ENCODE measurements at places on chromosomes 7 and 10.

DNA sequence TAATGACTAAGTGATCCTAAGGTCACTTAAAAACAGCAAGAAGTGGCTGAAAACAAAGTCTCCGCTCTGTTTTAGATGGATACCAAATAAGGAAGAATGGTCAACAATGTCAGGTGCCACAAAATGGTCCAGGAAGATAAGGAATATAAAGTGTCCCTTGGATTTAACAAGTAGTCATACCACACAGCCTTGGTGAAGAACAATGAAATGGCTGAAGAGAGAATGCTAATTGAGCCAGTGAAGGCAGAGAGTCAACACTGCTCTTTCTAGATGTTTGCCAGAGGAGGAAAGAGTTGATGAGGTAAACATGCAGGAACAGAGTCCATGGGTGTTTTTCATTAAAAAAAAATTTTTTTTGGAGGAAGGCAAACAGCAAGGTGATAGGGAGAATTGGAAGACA lies 2.1 kb upstream of the CASD1 start:
- DNase-seq: no peak

DNA sequence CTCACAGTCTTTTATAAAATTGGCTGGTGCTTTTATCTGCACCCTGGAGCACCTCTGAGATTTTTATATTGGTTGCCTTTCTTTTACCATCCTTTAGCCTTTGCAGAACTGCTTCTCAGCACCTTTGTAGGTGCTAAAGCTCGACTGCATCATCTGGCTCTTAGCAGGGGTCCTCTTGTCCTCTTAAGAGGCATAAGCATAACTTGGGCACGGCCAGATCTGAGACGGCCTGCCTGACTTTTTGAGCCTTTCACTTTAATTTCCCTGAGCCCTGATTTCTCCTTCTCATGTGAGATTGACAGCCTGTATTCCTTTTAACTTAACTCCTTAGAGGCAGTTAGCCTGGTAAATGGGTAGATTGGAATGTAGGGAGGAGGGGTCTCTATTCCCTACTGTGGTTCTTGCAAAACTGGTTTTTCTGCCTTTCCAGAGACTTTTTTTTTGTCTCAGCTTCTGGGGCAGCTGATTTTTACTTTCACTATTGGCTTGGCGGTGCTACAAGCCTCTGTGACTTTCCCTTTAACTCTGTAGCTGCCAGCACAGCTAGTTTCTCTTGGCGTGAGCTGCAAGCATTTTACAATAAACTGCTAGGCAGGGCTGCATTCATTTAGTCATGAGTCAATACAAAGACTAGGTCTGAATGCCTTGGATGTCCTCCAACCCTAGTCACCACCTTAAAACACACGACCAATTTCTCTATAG lies 24.0 kb downstream of the ZPBP start:
- no peak for DNase-seq

DNA sequence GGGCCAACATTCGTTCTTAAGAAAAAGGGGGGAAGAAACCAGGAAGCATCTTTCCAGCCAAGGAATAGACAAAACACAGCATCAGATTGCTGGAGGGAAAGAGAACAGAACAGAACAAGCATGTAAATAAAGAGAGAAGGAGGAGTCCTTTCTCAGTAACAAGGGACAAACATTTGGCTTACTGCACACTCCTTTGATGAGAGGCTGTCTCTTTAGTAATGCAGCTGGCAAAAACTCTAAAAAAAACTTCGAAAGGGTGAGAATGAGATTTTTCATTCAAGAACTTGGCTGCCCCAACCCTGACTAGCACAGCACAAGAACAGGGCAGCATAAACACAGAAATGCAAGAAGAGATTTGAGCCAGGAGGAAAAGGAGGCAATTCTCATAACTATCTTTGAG lies 38.9 kb upstream of the IL6 start:
- DNase-seq: no peak

GRCh38 chr7:151448261-151449252 lies 8.6 kb upstream of the CRYGN start:
- no peak for DNase-seq

DNA sequence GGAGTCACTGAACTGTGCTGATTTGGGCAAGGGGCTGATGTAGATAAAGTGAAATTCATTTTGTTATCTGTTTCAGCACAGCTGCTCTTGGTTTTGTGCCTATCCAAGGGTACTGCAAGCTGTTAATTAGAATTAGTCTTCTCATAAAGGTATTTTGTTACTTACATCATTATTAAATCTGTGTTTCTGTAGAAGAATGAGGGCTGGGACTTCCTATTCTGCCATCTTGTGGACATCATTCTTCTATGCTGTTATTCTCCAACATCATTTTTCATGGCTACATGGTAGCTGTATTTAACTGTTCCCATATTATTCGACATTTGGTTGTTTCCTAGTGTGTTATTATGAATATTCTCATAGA lies 76.2 kb upstream of the CCDC71L start:
- DNase-seq: no peak

DNA sequence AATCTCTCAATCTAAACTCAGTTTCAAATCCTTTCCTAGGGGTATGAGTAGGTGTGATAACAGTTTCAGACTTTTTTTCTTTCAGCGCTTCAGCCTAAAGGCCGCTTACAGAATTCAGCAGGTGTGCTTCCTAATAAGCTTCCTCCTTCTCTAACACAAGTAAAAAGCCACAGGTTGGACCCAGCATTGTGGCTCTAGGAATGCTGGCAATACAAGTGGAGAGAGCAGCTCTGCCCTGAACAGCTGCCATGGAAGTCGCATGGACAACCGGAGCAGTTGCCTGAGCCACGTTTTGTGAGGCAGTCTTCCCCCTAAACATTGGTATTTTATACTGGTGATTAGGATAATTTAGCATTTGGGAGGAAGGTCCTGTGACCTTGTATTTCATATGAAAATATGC lies 83.5 kb downstream of the ST7 start:
- DNase-seq: no peak

GRCh38 chr10:122849090-122849489 lies 3.4 kb upstream of the CUZD1 start:
- DNase-seq: no peak
